ENCODE measurements at places on chromosomes 5 and 9.

DNA sequence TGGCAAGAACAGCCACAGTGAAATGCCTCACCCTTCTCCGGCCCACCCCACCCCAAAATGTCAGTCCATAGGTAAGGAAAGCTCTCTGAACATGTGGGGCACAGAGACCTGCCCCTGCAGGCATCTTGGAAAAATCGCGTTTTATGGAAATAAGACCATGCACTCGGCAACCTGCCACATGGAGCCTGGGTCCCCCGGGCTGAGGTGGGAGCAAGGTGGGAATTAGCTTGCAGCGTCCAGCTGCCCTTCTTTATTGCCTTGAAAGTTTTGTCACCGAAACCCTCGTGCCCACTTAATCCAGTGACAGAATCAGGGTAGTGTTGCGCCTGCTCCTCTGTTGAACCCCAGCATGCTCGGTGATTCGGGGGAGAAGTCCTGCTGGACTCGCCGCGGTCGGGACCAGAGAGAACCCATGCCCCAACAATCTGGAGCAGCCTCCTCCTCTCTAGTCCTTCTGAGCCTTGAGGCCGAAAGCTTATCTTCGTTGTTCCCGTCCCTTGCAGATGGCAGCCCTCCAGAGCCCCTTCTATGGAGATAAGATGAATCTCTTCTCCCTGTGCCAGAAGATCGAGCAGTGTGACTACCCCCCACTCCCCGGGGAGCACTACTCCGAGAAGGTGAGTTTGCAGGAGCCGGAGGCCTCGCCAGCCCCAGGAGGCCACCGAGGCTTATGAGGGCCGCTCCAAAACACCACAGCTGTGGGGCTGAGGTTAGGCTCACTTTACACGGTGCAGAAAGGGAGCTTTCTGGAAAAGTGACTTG lies 67.9 kb downstream of the PSMB7 start:
- H3K4me3 ChIP-seq: no peak overlapping the region
- no peak for DNase-seq
- H3K4me1 ChIP-seq: peaks cover 38% of the 10 kb centered on the region
- no peaks in the 10 kb centered on the region for H3K27me3 ChIP-seq
- H3K36me3 ChIP-seq: peaks cover 88% of the 10 kb centered on the region

GRCh38 chr5:170857066-170857465 lies 4.8 kb upstream of the RANBP17 start:
- no peaks in the 10 kb centered on the region for H3K36me3 ChIP-seq
- no peak for DNase-seq
- no peaks in the 10 kb centered on the region for H3K27me3 ChIP-seq
- no peak overlapping the region for H3K4me3 ChIP-seq
- no peak overlapping the region for H3K27ac ChIP-seq
- peaks cover 2% of the 10 kb centered on the region for H3K4me1 ChIP-seq

DNA sequence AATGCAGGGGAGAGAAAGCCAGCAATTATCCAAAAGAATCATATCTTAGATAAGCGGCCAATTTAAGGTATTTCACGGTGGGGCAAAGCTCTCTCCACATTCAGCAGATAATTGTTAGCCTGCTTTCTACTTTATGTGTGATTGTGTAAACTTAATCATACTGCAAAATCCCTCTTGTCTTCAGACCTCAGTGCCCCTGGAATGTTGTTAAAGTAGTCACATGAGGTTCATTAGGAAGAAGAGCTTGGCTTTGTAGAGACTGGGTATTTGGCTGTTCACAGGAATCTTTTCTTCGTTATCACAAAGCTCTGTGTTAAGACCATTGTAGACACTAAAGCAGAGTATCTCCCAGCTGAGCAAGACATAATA lies 127.0 kb downstream of the RFK start:
- H3K27ac ChIP-seq: no peak overlapping the region
- no peak overlapping the region for H3K4me3 ChIP-seq
- no peaks in the 10 kb centered on the region for H3K27me3 ChIP-seq

GRCh38 chr5:6188976-6189375 lies 189.4 kb downstream of the MED10 start:
- no peak overlapping the region for H3K27ac ChIP-seq
- H3K4me3 ChIP-seq: no peak overlapping the region
- peaks cover 9% of the 10 kb centered on the region for H3K27me3 ChIP-seq
- DNase-seq: no peak
- no peaks in the 10 kb centered on the region for H3K36me3 ChIP-seq
- no peaks in the 10 kb centered on the region for H3K4me1 ChIP-seq

DNA sequence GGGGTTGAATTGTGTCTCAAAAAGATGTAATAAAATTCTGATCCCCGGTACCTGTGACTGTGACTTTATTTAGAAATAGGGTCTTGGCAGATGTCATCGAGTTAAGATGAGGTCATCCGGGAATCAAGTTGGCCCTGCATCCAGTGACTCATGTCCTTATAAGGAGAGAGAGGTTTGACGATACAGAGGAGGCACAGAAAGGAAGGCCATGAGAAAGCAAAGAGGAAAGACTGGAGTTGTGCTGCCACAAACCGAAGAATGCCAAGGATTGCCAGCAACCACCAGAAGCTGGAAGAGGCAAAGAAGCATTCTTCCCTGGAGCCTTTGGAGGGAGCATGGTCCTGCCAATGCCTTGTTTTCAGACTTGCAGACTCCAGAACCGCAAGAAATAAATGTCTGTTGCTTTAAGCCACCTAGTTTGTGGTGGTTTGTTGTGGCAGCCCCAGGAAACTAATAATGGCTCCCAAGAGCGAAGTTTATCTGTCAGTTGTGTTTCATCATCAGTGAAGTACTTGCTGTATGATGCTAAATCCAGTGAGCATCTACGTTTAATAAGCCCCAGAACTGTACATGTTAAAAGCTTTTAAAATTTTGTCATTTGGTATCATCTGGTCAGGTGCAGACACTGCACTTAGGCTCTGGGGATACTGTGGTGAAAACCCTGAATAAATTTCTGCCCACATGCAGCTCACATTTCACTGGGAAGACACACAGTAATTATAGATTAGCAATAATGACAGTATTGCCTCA lies 114.8 kb downstream of the TLE4 start:
- H3K4me3 ChIP-seq: peak overlapping the region; percentile 64
- DNase-seq: peak; percentile 42
- H3K4me1 ChIP-seq: peaks cover 15% of the 10 kb centered on the region
- peak overlapping the region; percentile 70 for H3K27ac ChIP-seq

DNA sequence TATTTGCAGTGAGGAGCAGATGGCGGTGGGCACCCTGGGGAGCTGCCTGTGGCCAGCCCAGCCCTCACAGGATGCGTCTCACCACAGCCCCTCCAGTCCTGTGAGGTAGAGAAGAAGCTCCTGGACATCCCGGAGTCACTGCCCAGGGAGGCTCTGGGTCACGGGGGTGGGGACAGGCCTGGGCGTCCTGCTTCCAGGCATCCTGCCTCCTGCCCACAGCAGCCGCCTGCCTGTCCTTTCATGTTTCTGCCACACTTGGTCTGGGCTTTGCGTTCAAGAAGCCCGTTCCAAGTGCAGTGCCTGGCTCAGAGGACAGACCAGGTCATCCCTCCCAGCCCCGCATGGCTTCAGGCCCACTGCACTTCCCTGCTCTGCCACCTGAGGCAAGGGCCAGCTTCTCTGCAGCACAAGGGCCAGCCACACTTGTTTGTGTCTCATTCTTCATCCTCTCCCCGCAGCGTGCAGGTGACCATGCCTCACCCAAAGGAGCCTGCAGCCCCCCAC lies 38.2 kb downstream of the ZDHHC11B start:
- no peaks in the 10 kb centered on the region for H3K36me3 ChIP-seq
- no peak overlapping the region for H3K27ac ChIP-seq
- H3K4me1 ChIP-seq: no peaks in the 10 kb centered on the region

- H3K36me3 ChIP-seq: peaks cover 17% of the 10 kb centered on the region
- DNase-seq: no peak
- no peaks in the 10 kb centered on the region for H3K4me1 ChIP-seq
- H3K4me3 ChIP-seq: no peak overlapping the region
Measured at GRCh38 chr5:131515348-131515747, 119.7 kb downstream of the RAPGEF6 start.

GRCh38 chr5:25713259-25713658 lies 1068.5 kb upstream of the CDH10 start:
- no peaks in the 10 kb centered on the region for H3K36me3 ChIP-seq
- DNase-seq: peak; percentile 13
- no peaks in the 10 kb centered on the region for H3K4me1 ChIP-seq
- H3K4me3 ChIP-seq: no peak overlapping the region
- H3K27ac ChIP-seq: no peak overlapping the region

GRCh38 chr5:93382188-93382825 lies 198.7 kb downstream of the NR2F1-AS1 start:
- H3K36me3 ChIP-seq: no peaks in the 10 kb centered on the region
- no peak for DNase-seq
- H3K27me3 ChIP-seq: no peaks in the 10 kb centered on the region
- peaks cover 5% of the 10 kb centered on the region for H3K4me1 ChIP-seq
- H3K4me3 ChIP-seq: no peak overlapping the region

GRCh38 chr5:78647351-78647818 lies 1.2 kb downstream of the LHFPL2 start:
- DNase-seq: peak; percentile 54
- H3K27ac ChIP-seq: no peak overlapping the region
- H3K4me3 ChIP-seq: peak overlapping the region; percentile 72

DNA sequence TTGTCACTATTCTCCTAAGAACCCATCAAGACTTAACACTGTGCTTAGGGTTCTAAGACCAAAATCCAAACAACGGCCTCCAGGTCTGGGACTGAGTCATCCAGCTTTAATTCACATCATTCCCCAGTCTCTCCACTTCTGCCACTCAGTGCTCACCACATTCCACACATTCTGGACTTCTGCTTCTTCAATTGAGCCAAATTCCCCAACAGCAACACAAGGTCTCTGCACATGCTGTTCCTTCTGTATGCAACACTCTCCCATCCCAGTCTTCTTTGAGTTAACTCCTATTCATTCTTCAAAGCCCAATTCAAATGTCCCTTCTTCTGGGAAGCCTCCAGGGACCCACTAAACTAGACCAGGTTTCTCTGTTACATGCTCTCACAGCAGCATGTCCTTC lies 97.8 kb downstream of the GPR21 start:
- DNase-seq: peak; percentile 55
- no peaks in the 10 kb centered on the region for H3K27me3 ChIP-seq
- H3K27ac ChIP-seq: no peak overlapping the region
- peaks cover 3% of the 10 kb centered on the region for H3K36me3 ChIP-seq
- no peak overlapping the region for H3K4me3 ChIP-seq
- H3K4me1 ChIP-seq: no peaks in the 10 kb centered on the region

- peaks cover 2% of the 10 kb centered on the region for H3K36me3 ChIP-seq
- H3K4me1 ChIP-seq: peaks cover 12% of the 10 kb centered on the region
- H3K4me3 ChIP-seq: peak overlapping the region; percentile 66
Measured at GRCh38 chr5:150409638-150410523, 2.8 kb downstream of the CD74 start.

GRCh38 chr9:114900942-114901802 lies 29.2 kb downstream of the TNFSF8 start:
- H3K27me3 ChIP-seq: no peaks in the 10 kb centered on the region
- peak overlapping the region; percentile 55 for H3K27ac ChIP-seq
- peak; percentile 47 for DNase-seq
- no peaks in the 10 kb centered on the region for H3K4me1 ChIP-seq
- H3K36me3 ChIP-seq: no peaks in the 10 kb centered on the region

DNA sequence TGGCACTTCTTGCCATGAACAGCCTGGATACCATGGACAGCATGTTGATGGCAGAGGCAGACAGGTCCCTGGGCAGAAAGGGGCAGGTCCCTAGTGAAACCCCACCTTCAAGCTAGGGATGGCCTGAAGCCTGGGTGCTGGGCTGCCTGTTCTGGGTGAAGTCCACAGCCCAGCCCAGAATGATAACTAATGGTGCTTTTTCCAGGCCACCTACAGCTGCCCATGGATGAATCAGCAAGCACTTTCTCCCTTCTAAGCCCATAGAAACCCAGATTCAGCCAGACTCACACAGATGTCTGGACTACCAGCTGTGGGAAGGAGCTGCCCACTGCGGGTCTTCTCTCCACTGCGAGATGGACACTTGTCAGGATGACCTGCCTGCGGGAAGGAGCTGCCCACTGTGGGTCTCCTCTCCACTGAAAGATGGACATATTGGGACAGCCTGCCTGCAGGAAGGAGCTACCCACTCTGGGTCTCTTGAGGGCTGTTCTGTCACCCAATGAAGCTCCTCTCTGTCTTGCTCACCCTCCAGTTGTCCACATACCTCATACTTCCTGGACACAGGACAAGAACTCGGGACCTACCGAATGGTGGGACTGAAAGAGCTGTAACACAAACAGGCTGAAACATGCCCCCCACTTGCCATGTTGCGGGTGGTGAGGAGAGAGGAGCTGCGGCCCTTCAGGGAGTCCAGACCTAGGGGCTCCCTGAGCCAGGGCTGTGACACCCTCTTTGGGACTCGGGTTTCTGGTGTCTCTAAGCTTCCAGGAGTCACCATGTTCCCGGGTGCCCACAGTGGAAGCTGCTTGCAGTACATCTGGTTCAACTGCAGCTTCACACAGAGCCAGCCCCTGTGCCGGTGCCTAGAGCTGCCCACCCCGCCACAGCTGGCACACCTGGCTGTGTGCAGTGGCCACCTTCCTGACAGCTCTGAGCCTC lies 60.7 kb upstream of the SYNPO start:
- DNase-seq: no peak
- H3K4me1 ChIP-seq: peaks cover 26% of the 10 kb centered on the region
- H3K4me3 ChIP-seq: no peak overlapping the region
- no peak overlapping the region for H3K27ac ChIP-seq

- H3K36me3 ChIP-seq: no peaks in the 10 kb centered on the region
- no peaks in the 10 kb centered on the region for H3K27me3 ChIP-seq
- H3K27ac ChIP-seq: no peak overlapping the region
- H3K4me1 ChIP-seq: no peaks in the 10 kb centered on the region
- no peak overlapping the region for H3K4me3 ChIP-seq
- DNase-seq: no peak
Measured at GRCh38 chr9:2335260-2335659, 286.3 kb upstream of the VLDLR start.

- peak overlapping the region; percentile 17 for H3K27ac ChIP-seq
- H3K4me1 ChIP-seq: peaks cover 14% of the 10 kb centered on the region
- no peaks in the 10 kb centered on the region for H3K36me3 ChIP-seq
- DNase-seq: peak; percentile 74
- H3K4me3 ChIP-seq: no peak overlapping the region
Measured at GRCh38 chr5:73940026-73940425, 314.0 kb downstream of the ARHGEF28 start.

- no peaks in the 10 kb centered on the region for H3K4me1 ChIP-seq
- H3K4me3 ChIP-seq: no peak overlapping the region
- H3K36me3 ChIP-seq: no peaks in the 10 kb centered on the region
- no peaks in the 10 kb centered on the region for H3K27me3 ChIP-seq
- no peak overlapping the region for H3K27ac ChIP-seq
Measured at GRCh38 chr5:22521521-22521920, 331.6 kb downstream of the CDH12 start.

DNA sequence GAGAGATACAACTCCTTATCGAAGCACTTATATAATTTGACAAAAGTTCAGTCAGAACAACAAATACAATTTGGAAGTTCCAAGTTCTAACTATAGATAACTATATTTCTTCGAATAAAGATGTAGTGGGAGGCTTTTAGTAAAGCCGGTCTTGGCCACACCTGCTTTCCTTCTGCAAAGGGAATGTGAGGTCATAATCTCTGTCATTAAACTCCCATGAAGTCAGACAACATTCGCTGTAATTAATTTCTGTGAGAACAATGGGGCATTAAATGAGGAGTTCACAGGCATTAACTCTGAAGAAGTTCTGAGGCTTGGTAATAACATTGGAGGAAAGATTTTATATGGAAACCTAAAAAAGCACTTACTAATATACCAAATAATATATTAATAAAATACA lies 67.5 kb downstream of the MCTP1 start:
- H3K36me3 ChIP-seq: no peaks in the 10 kb centered on the region
- H3K4me1 ChIP-seq: no peaks in the 10 kb centered on the region
- H3K27me3 ChIP-seq: no peaks in the 10 kb centered on the region
- no peak for DNase-seq

- H3K27ac ChIP-seq: no peak overlapping the region
- no peak overlapping the region for H3K4me3 ChIP-seq
- peak; percentile 49 for DNase-seq
- H3K36me3 ChIP-seq: no peaks in the 10 kb centered on the region
- H3K4me1 ChIP-seq: peaks cover 2% of the 10 kb centered on the region
- H3K27me3 ChIP-seq: no peaks in the 10 kb centered on the region
Measured at GRCh38 chr5:59744531-59744992, 149.0 kb downstream of the PDE4D start.
